Activated naive CD4-positive, alpha-beta T cell treated with Interleukin-2 at 50 U/mL for 16 hours (primary cell): ENCODE measurements at places on chromosomes 5 and 9.

DNA sequence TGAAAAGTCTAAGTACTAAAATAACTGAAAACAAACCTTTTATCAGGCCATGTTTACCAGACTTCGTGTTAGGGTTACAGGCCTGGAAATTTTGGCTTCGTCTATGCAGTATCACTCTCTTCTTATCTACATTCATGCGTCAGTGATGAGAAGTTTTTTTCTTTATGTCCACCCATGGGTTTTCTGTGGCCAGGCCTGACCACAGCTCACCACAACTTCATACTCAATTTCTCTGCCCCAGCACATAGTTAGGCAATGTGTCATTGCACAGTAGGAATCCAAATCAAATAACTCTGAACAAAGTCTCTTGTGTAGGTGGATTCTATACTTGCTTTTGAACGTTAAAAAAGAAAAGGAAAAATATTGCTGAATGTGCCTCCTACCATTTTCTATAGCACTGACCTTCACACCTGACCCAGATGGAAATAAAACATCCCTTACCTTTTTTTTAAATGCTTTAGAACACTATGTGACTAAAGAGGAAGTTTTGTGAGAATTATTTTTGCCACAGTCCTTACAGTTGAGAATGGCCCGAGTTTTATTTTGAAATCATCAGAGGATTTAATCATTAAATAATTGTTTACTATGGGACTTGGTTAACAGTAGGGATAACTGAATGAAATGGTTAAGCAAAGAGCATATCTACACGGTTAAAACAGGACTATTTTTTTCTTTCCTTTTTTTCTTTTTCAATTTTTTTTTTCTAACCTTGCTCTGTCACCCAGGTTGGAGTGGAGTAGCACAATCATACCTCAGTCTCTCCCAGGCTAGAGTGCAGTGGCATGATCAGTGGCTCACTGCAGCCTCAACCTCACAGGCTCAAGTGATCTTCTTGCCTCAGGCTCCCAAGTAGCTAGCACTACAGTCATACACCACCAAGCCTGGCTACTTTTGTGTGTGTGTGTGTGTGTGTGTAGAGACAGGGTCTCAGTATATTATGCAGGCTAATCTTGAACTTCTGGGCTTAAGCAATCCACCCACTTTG, 1247.0 kb upstream of the ACO1 start:
- DNase-seq: no peak

DNA sequence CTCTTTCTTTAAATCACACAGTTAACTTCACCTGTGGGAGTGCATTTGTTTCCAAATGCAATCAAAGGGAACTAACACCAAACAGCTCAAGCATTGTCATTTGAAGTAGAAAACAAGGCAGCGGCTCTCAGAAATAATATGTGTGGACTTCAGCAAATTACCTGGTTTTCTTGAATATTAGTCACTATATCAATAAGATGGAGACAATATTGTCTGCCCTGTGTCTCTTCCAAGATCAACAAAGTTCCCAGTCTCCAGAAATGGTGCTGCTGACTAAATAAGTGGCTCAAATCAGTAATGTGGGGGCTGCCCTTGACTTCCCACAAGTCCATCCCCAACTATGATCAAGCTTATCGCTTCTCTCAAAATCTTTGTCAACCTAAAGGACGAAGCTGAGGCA, 53.1 kb upstream of the CEMIP2 start:
- no peak for DNase-seq

- no peak for DNase-seq
Observed at GRCh38 chr5:159286420-159287035, 23.4 kb downstream of the UBLCP1 start.

DNA sequence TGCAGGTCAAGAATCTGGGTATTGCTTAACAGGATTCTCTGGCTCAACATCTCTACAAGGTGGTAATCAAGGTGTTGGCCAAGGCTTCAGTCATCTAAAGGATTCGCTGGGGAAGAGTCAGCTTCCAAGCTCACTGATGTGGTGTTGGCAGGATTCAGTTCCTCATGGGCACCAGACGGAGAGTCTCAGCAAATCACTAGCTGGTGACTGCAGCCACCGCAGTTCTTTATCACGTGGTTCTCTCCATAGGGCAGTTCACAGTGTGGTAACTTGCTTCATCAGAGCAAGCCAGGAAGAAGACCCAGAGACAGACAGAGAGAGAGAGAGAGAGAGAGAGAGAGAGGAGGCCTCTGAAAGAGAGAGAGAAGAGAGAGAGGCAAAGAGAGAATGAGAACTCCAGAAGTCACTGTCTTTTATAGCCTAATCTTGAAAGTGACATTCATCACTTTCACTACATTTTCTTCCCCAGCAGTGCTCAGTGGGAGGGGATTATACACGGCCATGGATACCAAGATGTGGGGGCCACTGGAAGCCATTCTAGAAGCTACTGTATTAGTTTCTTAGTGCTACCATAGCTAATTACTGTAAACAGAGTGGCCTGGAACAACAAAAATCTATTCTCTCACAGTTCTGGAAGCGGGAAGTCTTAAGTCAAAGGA, 109.2 kb upstream of the SMIM23 start:
- DNase-seq: no peak

- no peak for DNase-seq
Observed at GRCh38 chr9:114271556-114272510, 51.1 kb upstream of the ORM1 start.

DNA sequence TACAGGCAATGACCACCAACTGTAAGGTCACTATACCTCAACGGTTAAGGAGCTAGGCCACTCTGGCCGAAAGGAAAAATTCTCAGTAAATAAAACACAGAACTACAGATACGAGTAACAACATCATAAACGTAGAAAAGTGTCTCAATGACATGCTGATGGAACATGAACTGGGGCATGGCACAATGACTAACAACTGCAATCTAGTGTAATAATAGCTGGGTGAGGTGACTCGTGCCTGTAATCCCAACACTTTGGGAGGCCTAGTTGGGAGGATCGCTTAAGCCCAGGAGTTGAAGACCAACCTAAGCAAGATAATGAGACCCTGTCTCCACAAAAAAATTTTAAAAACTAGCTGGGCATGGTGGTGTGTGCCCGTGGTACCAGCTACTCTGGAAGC, 9.8 kb upstream of the RAPGEF6 start:
- no peak for DNase-seq

GRCh38 chr5:55385227-55385626, 77.4 kb downstream of the MTREX start:
- DNase-seq: no peak

DNA sequence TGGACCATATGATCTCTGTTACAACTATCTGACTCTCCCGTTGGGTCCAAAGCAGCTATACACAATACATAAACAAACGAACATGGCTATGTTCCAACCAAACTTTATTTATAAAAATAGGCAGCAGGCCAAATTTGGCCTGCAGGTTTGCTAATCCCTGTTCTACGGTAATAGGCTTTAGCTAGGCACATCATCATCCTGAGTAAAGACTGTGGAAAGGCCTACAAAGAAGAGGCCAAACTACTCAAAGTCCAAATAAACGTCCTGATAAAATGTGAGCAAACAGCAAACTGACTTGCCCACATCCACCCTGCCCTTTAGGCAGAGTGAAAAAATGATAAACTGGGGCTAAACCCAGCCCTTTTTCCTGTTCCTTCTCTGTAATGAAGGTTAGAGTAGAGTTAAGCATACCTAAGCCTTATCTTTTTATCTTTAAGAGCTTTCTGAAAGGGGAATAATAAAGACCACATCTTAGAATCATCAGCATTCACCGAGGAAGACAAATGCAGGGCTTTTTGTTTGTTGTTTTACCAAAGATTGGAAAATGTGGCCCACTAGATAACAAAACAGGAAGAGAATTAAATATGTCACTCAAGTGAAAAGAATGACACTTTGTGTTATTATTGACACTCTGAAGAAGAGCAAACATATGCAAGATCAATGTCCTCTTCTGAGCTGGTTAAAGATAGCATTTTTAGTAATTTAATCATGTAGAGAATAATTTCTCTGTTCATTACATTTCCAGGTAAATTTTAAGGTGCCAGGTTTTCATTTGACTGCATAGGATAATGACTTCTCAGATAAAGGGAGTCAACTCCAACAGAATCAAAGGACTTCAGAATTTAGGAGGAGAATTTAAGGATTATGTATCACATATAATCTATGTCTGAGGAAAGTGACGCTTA, 160.0 kb upstream of the GNA14 start:
- no peak for DNase-seq

GRCh38 chr9:137878146-137878941, 762 bp downstream of the CACNA1B start:
- peak; percentile 8 for DNase-seq

GRCh38 chr9:27671636-27672035, 98.4 kb upstream of the C9orf72 start:
- DNase-seq: no peak

GRCh38 chr9:75601280-75601679, 289.2 kb upstream of the PCSK5 start:
- DNase-seq: no peak

- no peak for DNase-seq
Observed at GRCh38 chr5:99866740-99867139, 668.4 kb upstream of the FAM174A start.

DNA sequence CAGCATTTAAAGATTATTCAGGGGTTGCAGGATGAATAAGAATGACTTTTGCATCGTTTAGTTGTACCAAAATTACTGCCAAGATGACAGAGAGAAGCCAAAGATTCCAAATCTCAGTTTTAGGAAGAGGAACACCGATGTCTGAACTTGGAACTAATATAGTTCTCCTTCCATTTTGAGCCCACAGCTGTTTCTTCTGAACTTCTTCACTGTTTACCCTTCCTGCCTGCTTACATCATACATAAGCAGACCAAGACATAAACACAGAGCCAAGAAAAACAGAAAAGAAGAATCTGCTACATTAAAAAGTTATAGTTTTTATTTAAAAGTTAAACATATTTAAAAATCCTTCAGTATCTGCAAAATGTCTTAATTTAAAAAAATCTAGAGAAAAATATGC, 146.9 kb upstream of the RAPGEF1 start:
- no peak for DNase-seq

DNA sequence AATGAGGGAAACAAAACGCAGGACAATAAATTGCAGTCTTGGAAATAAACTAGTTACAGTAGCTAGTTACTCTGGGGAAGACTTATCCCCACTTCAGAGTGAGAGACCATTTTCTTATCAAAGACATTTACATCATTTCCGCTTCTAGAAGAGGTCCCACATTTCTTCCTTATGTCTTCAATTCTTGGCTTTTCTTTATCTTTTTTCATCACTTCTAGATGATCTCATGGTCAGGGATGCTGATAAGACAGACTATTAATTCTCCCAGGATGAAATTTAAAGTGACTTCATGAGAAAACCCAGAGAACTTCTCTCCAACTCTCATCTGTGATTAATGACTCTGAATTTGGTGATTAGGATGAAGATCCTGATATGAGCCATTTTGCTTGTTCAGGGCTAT, 229.1 kb downstream of the MTRR start:
- no peak for DNase-seq

GRCh38 chr9:134215699-134216448, 51.5 kb upstream of the RNU6ATAC start:
- DNase-seq: no peak

GRCh38 chr9:137067860-137068538, 2.4 kb downstream of the SAPCD2 start:
- DNase-seq: peak; percentile 87

DNA sequence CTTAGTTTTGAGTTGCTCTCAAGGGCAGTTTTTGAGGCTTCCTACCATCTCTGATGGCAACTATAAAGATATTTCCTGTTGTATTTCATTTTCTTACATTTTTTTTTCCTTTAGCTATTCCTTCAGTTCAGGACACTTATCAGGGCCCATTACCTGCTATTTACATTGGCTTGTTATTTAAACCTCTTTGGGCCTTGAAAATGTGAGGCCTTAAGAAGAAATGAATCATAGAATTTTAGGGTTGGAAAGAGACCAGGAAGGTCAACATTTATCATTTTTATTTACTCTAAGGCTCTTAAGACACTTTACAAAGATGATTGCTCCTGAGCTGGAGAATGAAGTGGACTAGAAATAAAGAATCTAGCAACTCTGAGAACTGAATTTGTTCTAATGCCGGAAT, 335.2 kb downstream of the DTWD2 start:
- no peak for DNase-seq

DNA sequence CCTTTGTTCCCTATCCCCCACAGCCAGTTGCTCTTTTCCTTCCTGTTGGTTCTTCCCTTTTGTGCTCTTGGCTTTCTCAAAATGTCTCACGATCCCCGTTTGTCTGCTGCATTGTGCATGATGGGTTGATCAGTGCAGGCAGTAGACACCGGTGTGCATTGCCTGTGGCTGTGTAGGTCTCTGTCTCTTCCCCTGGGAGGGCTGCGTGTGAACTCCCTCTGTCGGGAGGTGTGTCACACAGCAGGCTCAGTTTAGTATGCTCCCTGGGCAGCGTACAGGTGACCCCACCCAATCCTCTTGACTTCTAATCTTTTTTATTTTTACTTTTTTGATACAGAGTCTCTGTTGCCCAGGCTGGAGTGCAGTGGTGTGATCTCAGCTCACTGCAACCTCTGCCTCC, 265.3 kb downstream of the FSTL4 start:
- DNase-seq: no peak

DNA sequence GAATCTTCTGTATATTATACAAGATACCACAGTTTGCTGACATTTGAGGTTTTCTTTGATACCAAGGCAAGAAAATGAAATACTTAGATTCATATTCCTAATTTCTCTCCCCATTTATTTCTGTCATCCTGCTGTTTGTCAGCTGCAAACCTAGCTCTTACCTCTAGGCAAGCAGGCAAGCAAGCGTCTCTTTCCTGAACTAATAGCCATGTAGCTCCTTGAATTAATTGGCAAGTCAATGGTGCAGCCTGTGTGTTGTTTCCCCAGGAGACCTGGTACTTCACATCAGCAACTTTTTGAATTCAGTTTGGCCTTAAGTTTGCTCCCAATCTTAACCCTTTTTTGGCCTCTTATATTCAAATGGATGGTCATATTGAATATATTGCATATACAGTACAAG, 573.6 kb upstream of the ARRDC3 start:
- no peak for DNase-seq

DNA sequence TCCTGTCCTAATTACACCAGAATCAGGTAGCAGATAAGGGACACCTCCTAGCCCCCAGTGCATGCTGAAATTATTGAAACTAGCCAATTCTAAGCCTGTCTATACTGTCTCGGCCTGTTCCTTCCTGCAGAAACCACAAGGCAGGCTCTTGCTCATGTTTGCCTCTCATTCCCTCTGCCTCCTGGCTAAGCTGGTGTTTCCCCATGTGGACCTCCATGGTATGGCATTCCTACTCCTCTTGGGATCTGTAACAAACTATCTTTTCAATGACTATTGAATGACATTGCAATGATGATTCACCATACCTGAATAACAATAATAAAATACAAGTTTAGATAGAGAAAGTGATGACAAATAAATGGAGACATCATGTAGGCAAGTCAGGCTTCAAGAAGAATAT, 35.6 kb upstream of the ADAMTS16 start:
- DNase-seq: no peak

DNA sequence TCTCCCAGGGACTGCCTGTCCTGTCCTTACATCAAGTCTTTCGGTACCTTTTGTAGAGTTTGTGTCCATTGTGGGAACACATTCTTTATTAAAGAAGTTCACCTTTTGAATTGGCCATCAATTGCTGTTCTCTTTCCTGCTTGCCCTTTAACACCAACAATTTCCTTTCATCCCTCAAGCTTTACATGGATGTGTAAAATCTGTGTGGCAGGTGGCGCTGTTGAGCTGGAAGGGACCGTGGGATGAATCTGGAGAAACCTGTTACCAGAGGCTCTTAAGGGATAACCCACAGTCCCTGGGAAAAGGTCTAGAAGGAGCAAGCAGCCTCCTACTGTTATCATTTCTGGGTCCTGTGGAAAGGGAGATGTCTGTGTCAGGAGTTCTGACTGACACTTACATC, 7.9 kb upstream of the ZFP62 start:
- DNase-seq: peak; percentile 62

- DNase-seq: peak; percentile 77
Observed at GRCh38 chr5:176543428-176544182, 5.5 kb upstream of the CDHR2 start.
